Activated CD4-positive, CD25-positive, alpha-beta regulatory T cell treated with anti-CD3 and anti-CD28 coated beads, Interleukin-2, amount 50 U/mL, for 72 hours (primary cell): ENCODE measurements at places on chromosomes 16 and 17.
A peak's percentile ranks its signal among the peaks of the same experiment; 100 is the strongest.

DNA sequence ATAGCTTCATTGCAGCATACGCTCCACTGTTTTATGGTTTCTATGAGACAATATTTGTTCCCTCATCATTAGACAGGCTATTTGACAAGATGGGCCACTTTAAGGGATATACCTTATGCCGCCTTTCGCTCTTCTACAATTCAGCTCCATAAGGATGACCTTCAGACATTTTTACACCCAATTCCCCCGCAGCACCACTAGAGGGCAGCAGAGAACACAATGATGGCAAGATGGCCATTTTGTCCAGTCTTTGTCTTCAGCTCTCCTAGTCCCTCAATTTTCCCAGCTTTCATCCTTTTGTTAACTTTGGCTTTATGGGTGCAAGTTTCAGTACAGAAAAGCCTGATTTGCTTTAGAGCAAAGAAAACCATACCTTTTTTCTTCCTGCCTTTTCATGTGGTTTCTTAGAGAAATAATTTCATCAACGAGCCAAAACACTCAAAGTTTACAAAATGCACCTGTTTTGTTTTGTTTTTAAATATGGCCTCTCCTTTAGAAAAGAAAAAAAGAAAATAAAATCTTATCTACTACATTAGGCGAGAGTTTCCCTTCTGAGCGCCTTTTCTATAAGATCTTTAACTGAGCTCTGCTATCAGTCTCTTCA lies 355.3 kb downstream of the TOX3 start:
- peak; percentile 39 for DNase-seq

DNA sequence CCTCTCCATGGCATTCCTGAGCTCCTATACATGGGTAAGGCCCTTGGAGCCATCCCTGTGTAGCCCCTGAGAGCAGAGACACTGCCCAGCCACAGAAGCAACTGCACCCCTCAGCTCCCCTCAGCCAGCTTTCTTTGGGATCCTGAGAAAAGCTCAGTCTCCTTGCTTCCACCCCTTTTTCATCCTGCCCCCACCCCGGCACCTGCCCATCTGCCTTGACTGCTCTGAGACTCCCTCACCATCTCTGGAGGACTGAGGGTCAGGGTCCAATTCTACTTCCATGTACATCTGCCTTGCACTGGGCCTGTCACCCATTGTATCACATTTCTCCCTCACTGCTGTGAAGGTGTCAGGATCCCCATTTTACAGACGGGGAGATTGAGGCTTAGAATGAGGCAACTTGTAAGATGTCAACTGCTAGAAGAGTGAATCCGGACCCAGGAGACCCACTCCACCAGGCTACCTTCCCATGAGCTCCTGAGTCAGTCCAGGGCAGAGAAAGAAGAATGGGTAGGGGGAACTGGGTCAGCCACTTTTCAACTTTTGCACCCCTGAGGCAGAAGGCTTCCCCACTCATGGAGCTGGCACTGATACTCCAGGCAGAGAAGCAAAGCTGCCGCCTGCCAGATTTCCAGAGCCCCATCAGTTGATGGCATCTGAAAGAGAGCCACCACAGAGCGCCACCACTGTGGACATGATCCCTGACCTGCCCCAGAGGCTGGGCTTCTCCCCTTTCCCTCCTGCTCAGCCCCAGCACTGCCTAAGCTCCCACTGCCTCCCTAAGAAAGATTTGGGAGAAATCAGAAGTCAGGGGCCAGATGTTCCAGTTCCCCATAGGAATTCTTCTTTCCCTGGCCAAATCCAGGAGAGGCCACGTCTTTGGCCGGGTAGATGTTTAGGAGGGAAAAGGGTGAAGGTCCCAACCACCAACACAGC lies 135.4 kb downstream of the TMEM132E start:
- DNase-seq: no peak

DNA sequence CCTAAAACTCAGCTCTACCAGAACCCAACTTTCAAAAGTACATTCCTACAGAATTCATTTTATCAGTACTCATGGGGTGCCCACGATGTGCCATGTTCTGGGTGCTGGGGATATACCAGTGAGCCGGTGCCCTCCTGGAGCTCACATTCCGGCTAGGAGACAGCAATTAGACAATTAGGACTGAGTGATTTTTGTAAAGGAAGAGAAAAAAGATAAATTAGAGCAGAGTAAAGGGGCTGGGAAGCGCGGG lies 449 bp upstream of the MRPL58 start:
- DNase-seq: no peak

GRCh38 chr16:24736758-24737157 lies 7.3 kb downstream of the TNRC6A start:
- no peak for DNase-seq
